ENCODE measurements at places on chromosomes 7 and 10. TPM values are rescaled to one million over a fixed set of nuclear protein-coding genes. Genes with fewer than 3 reads are reported as not detected.
A peak's percentile ranks its signal among the peaks of the same experiment; 100 is the strongest.

- peak; percentile 84 for DNase-seq
- H3K27me3 ChIP-seq: no peaks in the 10 kb centered on the region
- H3K4me3 ChIP-seq: no peak overlapping the region
- peak overlapping the region; percentile 49 for H3K27ac ChIP-seq
- peaks cover 2% of the 10 kb centered on the region for H3K36me3 ChIP-seq
- H3K4me1 ChIP-seq: peaks cover 17% of the 10 kb centered on the region
These were observed 23.6 kb downstream of the BZW2 start for GRCh38 chr7:16669581-16669980.

- no peaks in the 10 kb centered on the region for H3K27me3 ChIP-seq
- peaks cover 24% of the 10 kb centered on the region for H3K4me1 ChIP-seq
- no peak overlapping the region for H3K4me3 ChIP-seq
- no peak overlapping the region for H3K27ac ChIP-seq
- DNase-seq: no peak
These were observed 120.2 kb downstream of the MAD1L1 start for GRCh38 chr7:2112261-2113198.

DNA sequence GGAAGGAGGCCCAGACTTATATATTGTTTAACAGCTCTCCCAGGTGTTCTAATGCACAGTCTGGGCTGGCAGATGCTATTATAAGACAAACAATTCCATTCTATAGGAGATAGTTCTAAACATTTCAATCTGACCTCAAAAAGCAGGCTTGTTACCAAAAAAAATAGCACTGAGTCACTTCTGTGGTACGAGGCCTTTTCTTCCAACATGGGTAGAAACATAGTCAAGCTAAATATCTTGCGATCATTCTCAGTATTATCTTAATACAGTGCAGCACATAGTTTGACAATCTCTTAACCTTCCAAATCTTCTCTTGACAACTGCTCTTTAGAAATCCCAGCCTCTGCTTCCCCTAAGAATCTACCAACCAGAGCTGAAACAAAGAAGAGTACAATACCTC, 46.6 kb upstream of the MKX start:
- H3K4me3 ChIP-seq: no peak overlapping the region
- no peak overlapping the region for H3K27ac ChIP-seq
- peak; percentile 36 for DNase-seq
- no peaks in the 10 kb centered on the region for H3K36me3 ChIP-seq

DNA sequence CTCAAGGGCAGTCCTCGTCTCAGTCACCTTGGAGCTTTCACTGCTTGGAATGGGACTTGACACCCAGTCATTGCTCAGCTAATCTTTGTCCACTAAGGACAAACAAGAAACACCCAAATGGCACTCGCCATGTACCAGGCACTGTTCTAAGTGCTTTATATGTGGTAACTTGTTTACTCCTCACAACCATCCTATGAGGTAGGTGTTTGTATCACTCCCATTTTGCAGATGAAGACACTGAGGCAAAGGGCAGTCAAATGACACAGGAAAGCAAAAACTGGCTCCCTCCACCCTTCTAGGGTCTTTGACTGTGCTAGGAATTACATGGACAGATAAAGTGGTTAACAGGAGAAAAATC, 24.7 kb downstream of the DNAJB12 start:
- no peak overlapping the region for H3K27ac ChIP-seq
- H3K36me3 ChIP-seq: peaks cover 8% of the 10 kb centered on the region
- peaks cover 26% of the 10 kb centered on the region for H3K4me1 ChIP-seq
- no peaks in the 10 kb centered on the region for H3K27me3 ChIP-seq

DNA sequence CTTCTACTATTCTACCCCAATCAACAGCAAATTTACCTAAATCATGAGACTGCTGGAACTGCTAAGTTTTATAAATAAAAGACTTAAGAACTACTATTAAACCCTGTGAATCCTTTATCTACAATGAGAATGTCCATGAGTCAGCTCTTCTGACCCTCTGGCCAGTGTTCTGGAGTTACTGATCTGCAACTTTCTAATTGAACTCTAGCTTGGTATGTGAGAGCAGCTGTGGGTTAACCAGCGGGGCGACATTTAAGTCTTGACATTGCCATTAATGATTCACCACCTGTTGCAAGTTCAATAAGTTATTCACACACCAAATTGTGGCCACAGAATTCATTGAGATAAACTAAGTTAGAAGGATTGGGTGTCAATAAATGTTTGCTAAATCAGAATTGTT, 359.8 kb downstream of the PCDH15 start:
- H3K27me3 ChIP-seq: no peaks in the 10 kb centered on the region
- DNase-seq: no peak
- H3K27ac ChIP-seq: no peak overlapping the region
- H3K36me3 ChIP-seq: no peaks in the 10 kb centered on the region
- H3K4me1 ChIP-seq: no peaks in the 10 kb centered on the region
- H3K4me3 ChIP-seq: no peak overlapping the region

- H3K36me3 ChIP-seq: no peaks in the 10 kb centered on the region
- no peaks in the 10 kb centered on the region for H3K4me1 ChIP-seq
- H3K27ac ChIP-seq: no peak overlapping the region
These were observed 81.9 kb upstream of the PDCD4 start for GRCh38 chr10:110789604-110790433.

- H3K4me3 ChIP-seq: no peak overlapping the region
- H3K36me3 ChIP-seq: no peaks in the 10 kb centered on the region
- no peak overlapping the region for H3K27ac ChIP-seq
- DNase-seq: no peak
- peaks cover 2% of the 10 kb centered on the region for H3K4me1 ChIP-seq
- no peaks in the 10 kb centered on the region for H3K27me3 ChIP-seq
These were observed 121.6 kb downstream of the CDK6 start for GRCh38 chr7:92714767-92715166.

DNA sequence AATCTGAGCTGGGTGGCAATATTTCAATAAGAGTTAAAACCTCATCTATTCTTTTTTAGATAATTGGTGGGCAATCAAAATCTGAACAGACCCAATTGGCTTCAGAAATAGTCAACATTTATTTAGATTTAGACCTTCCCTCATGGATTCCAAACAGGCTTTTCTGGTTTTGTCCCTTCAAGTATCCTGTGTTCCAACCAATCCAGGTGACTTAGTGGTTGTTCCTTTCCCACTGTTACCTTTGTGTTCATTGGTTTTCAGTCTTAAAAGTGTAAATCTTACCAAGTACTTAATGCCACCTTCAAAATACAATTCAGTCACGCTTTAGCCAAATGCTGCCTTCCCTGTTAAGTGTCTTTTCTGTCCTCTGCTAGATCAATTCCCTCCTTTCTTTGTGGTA, 85.9 kb downstream of the AHR start:
- no peak overlapping the region for H3K4me3 ChIP-seq
- DNase-seq: no peak
- no peaks in the 10 kb centered on the region for H3K27me3 ChIP-seq
- no peaks in the 10 kb centered on the region for H3K4me1 ChIP-seq

GRCh38 chr10:124279882-124280281, 138.8 kb downstream of the OAT start:
- no peak overlapping the region for H3K4me3 ChIP-seq
- no peak for DNase-seq
- no peak overlapping the region for H3K27ac ChIP-seq
- H3K36me3 ChIP-seq: no peaks in the 10 kb centered on the region
- no peaks in the 10 kb centered on the region for H3K4me1 ChIP-seq

DNA sequence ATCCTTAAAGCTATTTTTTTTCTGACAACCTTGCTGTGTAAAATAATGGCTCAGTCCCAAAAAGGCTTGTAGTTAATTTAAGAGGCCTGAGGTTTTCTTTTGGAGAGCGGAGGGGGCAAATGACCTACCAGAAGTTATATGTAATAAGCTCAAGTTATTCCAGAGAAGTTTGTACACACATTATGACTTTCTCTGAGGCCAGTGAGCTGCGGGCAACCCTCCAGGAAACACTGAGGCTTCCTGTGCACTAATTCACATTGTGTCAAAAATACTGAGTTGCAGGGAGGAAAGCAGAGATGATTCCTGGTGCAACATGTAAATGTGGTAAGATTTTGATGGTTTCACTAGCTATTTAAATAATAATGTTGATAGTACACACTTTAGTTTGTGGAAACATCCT, 188.6 kb downstream of the DIP2C start:
- H3K36me3 ChIP-seq: no peaks in the 10 kb centered on the region
- no peaks in the 10 kb centered on the region for H3K27me3 ChIP-seq
- H3K4me3 ChIP-seq: no peak overlapping the region
- DNase-seq: peak; percentile 68

DNA sequence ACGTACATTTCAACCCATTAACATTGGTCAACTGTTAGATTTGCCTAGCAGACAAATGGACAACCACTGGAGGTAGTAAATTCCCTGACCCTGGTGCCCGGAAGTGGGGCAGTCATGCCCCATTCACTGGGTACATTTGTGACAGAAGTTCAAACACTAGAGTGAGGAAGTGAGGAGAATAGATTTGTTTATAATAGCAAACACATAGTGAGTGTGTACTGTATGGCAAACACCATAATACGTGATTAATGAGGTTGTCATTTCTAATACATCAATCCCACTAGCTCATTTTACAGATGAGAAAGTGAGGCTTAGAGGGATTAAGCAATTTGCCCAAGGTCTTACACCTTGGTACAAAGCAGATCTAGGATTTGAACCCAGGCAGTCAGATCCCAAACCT, 181.9 kb upstream of the MKLN1 start:
- no peaks in the 10 kb centered on the region for H3K36me3 ChIP-seq
- DNase-seq: no peak
- H3K27ac ChIP-seq: no peak overlapping the region
- no peaks in the 10 kb centered on the region for H3K4me1 ChIP-seq
- no peaks in the 10 kb centered on the region for H3K27me3 ChIP-seq
- no peak overlapping the region for H3K4me3 ChIP-seq

DNA sequence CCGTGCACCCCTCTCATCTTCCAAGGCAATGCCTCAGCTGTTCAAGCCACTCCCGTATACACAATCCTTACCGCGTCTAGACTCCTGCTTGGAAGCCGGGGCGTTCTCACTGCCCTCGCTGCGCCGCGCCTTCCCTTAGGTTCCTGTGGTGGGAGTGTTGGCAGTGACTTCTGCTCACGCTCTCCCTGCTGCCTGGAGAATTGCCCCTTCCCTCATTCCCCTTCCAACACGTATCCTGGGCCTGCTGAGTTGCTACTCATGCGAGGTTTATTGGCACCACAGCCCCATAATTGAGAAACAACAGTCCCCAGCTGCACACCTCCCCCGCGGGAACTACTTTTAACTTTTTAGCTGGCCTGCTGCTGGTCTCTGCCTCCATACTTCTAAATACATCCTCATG, 31.9 kb downstream of the RBM17 start:
- peaks cover 2% of the 10 kb centered on the region for H3K4me1 ChIP-seq
- no peak for DNase-seq
- no peak overlapping the region for H3K27ac ChIP-seq
- no peaks in the 10 kb centered on the region for H3K27me3 ChIP-seq
- H3K4me3 ChIP-seq: no peak overlapping the region
- no peaks in the 10 kb centered on the region for H3K36me3 ChIP-seq

DNA sequence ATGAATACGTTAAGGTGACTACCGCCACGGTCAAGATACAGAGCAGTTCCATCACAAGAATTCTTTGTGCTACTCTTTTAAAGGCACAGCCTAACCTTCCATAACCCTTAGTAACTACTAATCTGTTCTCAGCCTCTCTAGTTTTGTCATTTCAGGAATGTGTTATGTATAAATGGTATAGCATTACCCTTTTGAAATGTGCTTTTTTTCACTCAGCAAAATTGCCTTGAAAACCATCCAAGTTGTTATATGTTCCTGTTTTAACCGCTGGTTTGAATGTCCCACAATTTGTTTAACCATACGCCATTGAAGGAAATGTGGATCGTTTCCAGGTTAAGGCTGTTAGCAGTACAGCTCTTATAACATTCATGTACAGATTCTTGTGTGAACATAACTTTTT, 32.0 kb downstream of the WAC start:
- no peaks in the 10 kb centered on the region for H3K27me3 ChIP-seq
- DNase-seq: peak; percentile 69
- no peak overlapping the region for H3K4me3 ChIP-seq

DNA sequence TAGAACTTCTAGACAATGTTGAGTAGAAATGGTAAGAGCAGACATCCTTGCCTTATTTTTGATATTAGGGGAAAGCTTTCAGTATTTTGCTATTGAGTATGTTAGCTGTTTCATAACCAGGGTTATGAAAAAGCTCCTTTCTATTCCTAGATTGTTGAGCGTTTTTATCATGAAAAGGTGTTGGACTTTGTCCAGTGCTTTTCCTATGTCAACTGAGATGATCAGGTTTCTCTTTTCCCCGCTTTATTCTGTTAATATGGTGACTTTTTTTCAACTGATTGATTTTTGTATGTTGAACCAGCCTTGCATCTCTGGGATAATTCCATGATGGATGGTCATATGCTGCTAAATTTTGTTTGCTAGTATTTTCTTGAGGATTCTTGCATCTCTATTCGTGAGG, 58.5 kb downstream of the LCOR start:
- H3K27ac ChIP-seq: no peak overlapping the region
- no peaks in the 10 kb centered on the region for H3K4me1 ChIP-seq
- H3K4me3 ChIP-seq: no peak overlapping the region
- H3K36me3 ChIP-seq: no peaks in the 10 kb centered on the region
- no peaks in the 10 kb centered on the region for H3K27me3 ChIP-seq

- H3K36me3 ChIP-seq: no peaks in the 10 kb centered on the region
- H3K27me3 ChIP-seq: peaks cover 2% of the 10 kb centered on the region
- DNase-seq: peak; percentile 59
- H3K4me3 ChIP-seq: no peak overlapping the region
- no peaks in the 10 kb centered on the region for H3K4me1 ChIP-seq
- no peak overlapping the region for H3K27ac ChIP-seq
These were observed 80.7 kb downstream of the FZD1 start for GRCh38 chr7:91344911-91345310.

DNA sequence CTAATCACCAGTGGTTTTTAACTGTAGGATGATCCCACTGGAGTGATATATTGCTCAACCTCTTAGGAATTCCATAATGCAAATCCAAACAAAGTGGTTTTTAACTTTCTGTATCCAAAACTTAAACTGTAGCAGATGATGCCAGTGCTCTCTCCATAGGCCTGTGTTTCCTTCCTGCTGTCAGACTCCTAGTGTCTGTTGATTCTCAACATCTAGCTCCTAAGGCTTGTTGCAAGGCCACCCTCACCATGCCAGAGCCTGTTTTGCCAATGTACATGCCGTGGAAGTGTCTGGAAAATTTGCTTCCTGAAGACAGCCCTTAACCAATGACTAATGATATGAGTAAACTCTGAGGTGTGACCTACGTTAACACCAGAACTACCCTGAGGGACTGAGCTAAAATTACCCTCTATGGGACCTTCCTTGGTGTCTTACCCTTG, 39.3 kb downstream of the C1GALT1 start:
- peak; percentile 77 for DNase-seq
- peaks cover 2% of the 10 kb centered on the region for H3K4me1 ChIP-seq
- H3K27ac ChIP-seq: peak overlapping the region; percentile 30
- H3K36me3 ChIP-seq: no peaks in the 10 kb centered on the region
- H3K27me3 ChIP-seq: no peaks in the 10 kb centered on the region

GRCh38 chr10:100508691-100509150, 10.9 kb downstream of the SEC31B start:
- DNase-seq: peak; percentile 52
- H3K4me3 ChIP-seq: no peak overlapping the region
- H3K4me1 ChIP-seq: no peaks in the 10 kb centered on the region
- H3K27ac ChIP-seq: no peak overlapping the region

Gene ZNF735
- total RNA-seq: not detected

Gene CLEC2L
- not detected for total RNA-seq

Gene GPR15LG
- not detected for total RNA-seq

Gene NEBL
- total RNA-seq: 0.33 TPM

Gene TSPAN15
- 1.8 TPM for total RNA-seq

Gene PRR15
- total RNA-seq: not detected

All from fibroblast of lung (primary cell).